Calu3 (cell line): ENCODE measurements at places on chromosomes 7 and 10. TPM values are rescaled to one million over a fixed set of nuclear protein-coding genes. Genes with fewer than 3 reads are reported as not detected.

DNA sequence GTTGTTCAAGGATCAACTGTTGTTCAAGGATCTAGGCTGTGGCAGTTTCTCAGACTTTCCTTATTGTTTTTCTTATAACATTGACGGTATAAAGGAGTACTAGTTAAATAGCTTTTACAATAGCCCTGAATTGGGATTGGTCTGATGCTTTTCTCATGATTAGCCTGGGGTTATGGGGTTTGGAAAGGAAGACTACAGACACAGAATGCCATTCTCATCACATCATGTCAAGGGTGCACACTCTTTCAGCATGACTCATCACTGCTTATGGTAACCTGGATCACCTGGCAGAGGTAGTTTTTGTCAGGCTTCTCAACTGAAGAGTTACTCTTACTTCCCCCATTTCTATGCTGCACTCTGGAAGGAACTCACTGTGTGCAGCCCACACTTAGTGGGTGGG, 194.2 kb upstream of the NPSR1 start:
- DNase-seq = peak; percentile 30

DNA sequence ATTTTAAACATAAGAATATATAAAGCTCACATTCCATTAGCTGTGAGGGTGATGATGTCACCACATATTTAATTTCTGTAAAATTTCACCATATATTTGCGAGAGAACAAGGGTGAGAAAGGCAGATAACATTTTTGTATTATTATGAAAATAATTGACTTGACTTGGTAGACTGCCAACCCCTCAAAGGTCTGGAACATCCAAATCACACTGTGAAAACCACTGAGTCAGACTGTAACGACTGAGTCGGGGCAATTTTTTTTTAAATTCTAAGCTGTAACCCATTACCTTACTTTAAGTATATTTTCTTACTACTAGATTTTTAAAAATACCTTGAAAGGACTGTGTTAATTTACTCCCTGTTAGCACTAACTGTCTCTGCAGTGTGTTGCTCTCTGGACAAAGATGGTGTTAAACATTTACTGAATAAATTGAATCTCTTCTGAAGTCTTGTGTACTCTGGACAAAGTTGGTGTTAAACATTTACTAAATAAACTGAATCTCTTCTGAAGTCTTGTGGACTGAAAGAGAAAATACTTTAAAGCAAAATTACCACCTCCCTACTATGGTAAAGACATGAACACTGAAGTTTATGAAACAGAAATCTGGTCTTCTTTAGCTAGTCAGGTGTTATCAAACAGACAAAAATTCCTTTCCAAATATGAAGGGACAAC, 14.1 kb downstream of the PDZD8 start:
- no peak for DNase-seq

GRCh38 chr10:129888784-129889616, 75.1 kb downstream of the EBF3 start:
- DNase-seq = peak; percentile 32

GRCh38 chr10:97512993-97513392, 14.3 kb downstream of the UBTD1 start:
- no peak for DNase-seq

DNA sequence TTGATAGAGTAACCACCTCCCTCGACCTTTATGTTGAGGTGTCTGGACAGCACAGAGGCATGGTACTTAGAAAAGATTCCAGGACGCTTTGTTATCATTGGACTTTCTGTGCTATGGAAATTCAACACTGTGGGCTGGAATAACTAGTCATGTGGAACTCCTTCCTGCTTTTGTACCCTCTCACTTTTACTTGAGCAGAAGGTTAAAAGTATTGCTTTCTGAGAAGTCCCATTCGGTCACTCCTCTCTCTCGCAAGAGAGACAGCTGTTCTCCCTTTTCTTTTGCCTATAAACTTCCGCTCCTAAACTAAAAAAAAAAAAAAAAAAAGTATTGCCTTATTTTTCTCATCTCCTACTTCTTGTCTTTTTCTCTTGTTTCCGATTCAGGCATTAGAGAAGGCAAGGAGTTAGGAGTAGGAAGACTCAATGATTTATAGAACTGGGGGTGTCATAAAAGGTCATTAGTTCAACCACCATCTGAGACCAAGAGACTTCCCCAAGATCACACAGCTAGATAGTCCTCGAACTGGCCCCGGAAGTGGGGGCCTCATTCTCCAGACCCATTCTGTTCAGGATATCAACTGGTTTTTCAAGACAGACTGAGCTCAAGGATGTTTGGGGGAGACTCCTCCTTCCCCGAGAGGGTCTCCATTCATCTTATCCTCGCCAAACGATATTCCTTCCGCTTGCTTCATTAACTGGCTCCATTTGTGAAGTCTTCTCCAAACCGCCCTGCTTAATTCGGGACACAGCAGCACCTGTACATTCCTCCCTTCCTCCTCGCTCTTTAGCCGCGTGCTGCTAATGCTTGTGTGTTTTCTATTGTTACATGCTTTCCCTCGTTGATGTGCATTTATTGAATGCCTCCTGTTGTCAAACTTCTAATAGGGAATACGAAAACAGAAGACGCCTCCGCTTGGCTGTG, 995 bp upstream of the INPP5F start:
- DNase-seq = no peak

GRCh38 chr7:16730937-16731336, 22.6 kb upstream of the TSPAN13 start:
- no peak for DNase-seq

DNA sequence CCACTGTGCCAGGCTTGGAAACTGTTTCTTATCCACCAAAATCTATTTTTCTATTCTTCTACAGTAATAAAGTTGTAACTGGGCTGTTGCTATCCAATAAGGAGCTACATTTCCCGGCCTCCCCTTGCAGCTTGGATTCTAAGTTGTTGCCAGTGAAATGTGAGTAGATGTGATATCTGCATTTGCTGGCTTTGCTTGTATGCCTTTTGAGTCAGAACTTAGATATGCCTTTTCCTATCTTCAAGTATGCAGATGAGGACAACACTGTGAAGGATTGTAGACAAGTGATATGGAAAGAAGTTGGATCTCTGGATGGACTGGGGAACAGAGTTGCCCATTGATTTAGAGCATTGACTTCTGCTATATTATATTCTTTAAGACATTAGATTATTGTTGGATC, 236.9 kb downstream of the REEP3 start:
- DNase-seq = no peak

DNA sequence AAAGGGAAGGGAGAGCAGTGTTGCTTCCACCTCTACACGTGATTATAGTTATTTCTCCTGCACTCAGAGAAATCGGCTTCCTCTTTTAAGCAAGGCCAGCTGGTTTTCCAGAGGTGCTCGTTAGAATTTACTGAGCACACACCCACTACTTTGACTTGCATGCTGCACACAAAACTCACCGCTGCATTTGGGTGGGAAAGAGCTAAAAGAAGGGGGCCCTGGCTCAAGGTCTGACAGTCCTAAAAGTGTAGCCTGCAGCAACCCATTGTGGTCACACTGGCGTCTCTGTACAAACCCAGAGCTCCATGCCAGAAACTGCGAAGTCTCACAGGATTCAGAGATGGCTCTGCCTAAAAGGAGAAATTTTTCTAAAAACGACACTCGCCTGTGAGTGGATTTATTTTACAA, 133.7 kb downstream of the SLC25A13 start:
- no peak for DNase-seq

GRCh38 chr10:5576780-5577624, 52.2 kb downstream of the CALML3 start:
- DNase-seq = no peak

- DNase-seq = peak; percentile 87
These were observed 122.3 kb upstream of the LYZL2 start for GRCh38 chr10:30751678-30752331.

GRCh38 chr7:361680-362401, 71.9 kb downstream of the FOXL3 start:
- DNase-seq = no peak

- DNase-seq = no peak
These were observed 10.9 kb downstream of the RNF32 start for GRCh38 chr7:156651474-156651873.

DNA sequence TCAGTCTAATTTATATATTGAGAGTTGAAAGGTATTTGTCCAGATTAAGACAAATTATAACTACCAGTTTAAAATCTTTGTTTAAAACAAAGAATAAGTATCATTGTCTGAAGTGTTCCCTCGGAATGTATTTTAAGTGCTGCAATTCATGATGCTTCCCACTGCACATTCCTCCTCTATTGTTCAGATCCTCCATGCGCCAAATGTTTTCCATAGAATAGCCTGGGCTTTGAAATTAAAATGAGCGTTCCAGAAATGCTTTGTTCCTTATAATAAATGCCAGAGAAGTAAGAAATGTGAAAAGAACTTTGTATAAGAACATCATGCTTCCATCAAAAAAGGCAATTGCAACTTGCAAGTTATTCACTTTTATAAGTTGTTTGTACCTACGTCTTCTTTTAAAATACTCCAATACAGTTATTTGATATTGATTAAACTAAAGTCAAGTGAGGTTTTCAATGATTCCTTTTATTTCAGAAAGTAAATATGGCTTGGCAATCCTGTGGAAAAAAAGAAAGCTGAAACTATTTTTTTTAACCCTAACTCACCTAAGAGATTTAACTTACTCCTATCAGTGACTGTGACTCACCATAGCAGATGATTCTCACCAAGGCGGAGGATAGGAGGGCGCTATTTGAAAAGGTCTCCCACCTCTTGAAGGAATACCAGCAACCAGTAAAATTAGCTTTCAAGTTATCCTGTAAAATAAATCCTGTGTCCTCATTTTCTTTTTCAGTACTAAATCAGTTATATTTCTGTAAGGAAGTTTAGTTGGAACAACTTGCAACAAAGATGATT, 85.8 kb downstream of the CTNNA3 start:
- no peak for DNase-seq

DNA sequence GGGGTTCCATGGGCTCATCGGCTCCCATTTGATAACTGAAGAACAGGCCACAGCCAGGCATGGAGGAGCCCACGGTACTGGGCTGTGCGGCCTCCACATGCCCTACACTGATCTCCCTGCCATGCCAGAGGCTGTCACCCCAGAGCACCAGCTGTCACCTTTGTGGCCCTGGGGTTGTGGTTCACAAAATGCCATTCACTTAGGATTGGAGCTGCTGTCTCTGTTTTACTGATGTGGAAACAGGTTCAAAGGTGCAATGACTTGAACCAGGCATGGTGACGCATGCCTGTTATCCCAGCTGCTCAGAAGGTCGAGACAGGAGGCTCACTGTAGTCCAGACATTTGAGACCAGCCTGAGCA, 4.3 kb upstream of the UPK3B start:
- DNase-seq = no peak

NXPH1 gene
- not detected in 2 replicates for total RNA-seq

FAM25C gene
- total RNA-seq = not detected in 2 replicates

YWHAG gene
- total RNA-seq = 113 and 122 TPM in 2 replicates

CFAP43 gene
- total RNA-seq = 0.94 and 1.1 TPM in 2 replicates

ZNF37A gene
- 8.1 and 8.6 TPM in 2 replicates for total RNA-seq

LMOD2 gene
- not detected in 2 replicates for total RNA-seq

FAM241B gene
- total RNA-seq = 22.9 and 25.2 TPM in 2 replicates
